ENCODE measurements at places on chromosomes 1 and 21.

DNA sequence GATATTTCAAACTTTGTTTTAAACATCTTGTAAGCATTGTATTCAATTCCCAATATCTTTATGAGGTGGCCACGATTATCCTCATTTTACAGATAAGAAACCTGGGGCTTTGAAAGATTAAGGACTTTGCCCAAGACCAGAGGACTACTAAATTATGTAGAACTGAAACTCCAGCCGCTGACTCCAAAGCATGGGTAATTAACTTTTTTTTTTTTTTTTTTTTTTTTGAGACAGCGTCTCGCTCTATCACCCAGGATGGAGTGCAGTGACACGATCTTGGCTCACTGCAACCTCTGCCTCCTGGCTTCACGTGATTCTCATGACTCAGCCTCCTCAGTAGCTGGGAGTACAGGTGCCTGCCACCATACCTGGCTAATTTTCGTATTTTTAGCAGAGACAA is 68.7 kb downstream of the ALG14 start:
- DNase-seq, result no peak

- DNase-seq, result no peak
Observed at GRCh38 chr1:8211883-8212579, 105.9 kb upstream of the SLC45A1 start.

DNA sequence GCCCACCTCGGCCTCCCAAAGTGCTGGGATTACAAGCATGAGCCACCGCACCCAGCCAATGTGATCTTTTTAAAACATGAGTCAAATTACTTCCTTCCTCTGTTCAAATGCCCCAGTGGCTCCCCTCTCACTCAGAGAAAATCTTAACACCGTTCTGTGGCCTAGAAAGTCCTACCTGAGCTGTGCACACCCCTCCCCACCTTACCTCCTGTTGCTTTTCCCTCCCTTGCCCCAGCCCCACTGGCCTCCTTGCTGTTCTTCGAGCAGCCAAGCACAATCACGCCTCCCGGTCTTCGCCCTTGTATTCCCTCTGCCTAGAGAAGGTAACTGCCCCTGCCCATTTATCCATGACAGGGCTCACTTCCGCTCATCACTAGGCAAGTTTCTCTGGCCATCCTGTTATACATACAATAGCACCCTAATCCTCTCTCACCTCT is 62.6 kb upstream of the RPL11 start:
- DNase-seq, result peak; percentile 36

GRCh38 chr1:11671544-11672286 is 7.7 kb downstream of the FBXO6 start:
- DNase-seq, result no peak

- no peak for DNase-seq
Observed at GRCh38 chr1:220894025-220894923, 15.0 kb downstream of the HLX start.

GRCh38 chr21:42298237-42298636 is 17.0 kb downstream of the TFF3 start:
- DNase-seq, result no peak

DNA sequence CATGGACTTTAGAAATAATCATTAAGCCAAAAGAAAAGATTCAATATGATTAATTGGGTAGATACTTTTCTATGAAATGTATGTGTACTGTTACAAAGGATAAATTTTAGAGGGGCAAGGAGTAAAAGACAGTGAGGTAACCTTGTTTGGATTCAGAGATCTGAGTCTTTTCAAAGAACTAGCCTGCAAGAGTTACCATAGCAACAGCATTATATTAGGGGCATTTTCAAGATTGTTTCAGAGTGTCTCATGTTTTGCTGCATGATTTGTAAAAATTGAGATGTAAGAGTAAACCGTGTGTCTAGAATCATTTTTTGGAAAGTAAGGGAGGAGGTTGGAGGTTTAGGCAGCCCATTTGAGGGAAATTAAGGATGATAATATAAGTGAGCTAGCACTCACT is 70.6 kb upstream of the KIAA1614 start:
- DNase-seq, result no peak

GRCh38 chr1:228090613-228091081 is 8.1 kb downstream of the ARF1 start:
- no peak for DNase-seq

- DNase-seq, result peak; percentile 69
Observed at GRCh38 chr1:224203243-224204016, 20.4 kb downstream of the DEGS1 start.

- DNase-seq, result no peak
Observed at GRCh38 chr1:84350550-84350949, 47.7 kb upstream of the DNASE2B start.

Data from CD4-positive, alpha-beta T cell treated with Interleukin-15 for 1 hour (primary cell).